COLO829 (cell line): ENCODE measurements at places on chromosomes 13 and 19.
A peak's percentile ranks its signal among the peaks of the same experiment; 100 is the strongest.

- DNase-seq = no peak
These were observed 20.2 kb downstream of the ATP8A2 start for GRCh38 chr13:25391932-25392331.

DNA sequence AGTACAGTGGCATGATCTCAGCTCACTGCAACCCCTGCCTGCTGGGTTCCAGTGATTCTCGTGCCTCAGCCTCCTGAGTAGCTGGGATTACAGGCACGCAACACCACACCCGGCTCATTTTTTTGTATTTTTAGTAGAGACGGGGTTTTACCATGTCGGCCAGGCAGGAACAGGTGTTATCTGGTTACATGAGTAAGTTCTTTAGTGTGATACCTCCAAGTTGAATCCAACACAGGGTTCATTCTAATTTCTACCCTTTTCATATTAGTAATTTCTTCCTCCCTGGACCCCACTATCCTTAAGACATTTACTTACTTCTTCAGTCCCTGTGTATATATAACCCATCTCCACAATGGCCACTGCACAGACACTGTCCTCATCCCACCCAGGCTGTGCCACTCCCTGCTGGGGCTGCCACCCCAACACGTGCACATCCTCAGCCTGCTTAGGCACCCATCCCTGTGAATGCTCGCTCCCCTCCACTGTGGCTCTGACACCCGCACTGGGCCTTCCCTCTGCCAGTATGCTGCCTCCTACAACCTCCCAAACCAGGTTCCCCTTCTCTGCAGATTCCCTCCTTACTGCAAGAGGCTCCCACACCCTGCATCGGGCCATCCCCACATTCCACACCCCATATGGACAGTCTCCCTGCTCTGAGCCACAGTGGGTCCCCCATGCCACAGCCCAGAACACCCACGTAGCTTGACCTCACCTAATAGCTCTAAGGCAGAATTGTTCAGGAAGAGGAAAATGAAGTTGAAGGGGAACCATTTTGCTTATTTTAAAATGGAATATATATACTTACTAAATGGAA is 147.1 kb downstream of the TBC1D4 start:
- DNase-seq = no peak

DNA sequence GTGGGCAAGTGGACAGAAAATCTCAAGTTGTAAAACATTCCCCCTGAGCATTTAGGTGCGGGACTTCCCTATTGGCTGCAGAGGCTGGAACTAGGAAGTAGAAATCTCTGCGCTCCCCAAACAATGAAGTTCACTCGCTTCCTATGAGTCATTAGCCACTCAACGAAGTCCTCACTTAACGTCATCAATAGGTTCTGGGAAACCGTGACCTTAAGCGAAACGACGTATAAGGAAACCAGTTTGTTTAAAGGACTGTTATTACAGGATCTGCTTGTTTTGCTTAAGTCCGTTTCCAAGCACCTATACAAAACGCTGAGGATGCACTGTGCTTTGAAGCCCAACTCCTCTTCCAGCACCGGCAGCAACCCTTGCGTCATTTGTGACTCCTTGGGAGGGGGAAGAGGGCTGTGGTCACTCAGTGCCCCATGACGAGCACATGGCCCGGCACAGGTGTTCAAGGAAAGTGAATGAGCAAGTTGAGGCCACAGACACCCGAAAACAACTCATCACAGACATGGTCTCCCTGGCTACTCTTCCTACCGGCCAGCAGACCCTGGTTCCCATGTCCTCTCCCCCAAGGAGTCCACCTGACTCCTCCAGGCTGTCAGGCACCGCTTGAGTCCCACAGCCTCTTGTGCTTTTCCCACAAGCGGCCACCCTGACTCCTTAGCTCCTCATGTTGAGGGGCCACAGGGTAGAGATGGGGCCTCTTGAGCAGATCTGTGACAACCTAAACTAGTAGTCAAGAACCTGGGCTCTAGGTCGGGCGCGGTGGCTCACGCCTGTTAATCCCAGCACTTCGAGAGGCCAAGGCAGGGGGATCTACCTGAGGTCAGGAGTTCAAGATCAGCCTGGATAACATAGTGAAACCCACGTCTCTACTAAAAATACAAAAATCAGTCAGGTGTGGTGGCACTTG is 4.8 kb downstream of the RPS16 start:
- DNase-seq = peak; percentile 96

- no peak for DNase-seq
These were observed 15.0 kb downstream of the ZNF350 start for GRCh38 chr19:51971624-51972023.

DNA sequence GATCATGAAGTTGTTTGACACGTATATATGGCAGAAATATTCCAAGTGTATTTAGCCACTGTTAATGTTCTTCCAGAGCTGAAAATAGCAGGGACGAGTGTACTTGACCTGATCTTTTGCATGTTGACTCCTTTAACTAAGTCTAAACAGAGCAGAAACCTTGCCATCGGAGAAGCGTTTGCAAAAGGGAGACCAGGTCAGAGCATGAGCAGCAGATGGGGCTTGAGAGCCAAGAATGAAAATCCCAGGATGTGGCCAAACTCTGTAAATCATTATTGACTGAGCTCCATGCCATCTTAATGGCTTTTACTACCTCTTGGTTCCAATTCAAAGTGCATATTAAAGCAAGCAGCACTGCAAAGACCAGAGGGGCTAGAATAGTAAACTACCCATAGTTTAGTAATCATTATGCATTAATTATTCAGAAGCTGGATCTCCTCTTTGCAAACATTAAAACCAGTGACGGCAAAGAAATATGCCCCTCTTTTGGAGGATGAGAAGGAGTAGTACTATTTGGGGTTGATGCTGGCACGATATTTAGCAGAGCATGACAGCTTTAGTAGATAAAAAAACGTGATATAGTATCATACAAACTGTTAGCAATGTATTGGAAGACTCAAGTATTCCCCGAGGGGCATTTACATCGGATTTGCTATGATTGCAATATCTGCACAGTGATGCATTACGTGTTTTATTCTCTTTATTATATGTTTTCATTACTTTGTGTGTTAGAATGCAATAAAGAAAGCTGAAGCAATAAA is 55.7 kb downstream of the FAM216B start:
- DNase-seq = no peak

- DNase-seq = no peak
These were observed 2.1 kb upstream of the PNPLA6 start for GRCh38 chr19:7533281-7533885.

GRCh38 chr19:23527797-23528196 is 132.5 kb upstream of the ZNF91 start:
- no peak for DNase-seq

GRCh38 chr13:34419025-34419424 is 523.0 kb upstream of the NBEA start:
- no peak for DNase-seq

- DNase-seq = no peak
These were observed 7.8 kb upstream of the ZNF554 start for GRCh38 chr19:2811735-2812413.

DNA sequence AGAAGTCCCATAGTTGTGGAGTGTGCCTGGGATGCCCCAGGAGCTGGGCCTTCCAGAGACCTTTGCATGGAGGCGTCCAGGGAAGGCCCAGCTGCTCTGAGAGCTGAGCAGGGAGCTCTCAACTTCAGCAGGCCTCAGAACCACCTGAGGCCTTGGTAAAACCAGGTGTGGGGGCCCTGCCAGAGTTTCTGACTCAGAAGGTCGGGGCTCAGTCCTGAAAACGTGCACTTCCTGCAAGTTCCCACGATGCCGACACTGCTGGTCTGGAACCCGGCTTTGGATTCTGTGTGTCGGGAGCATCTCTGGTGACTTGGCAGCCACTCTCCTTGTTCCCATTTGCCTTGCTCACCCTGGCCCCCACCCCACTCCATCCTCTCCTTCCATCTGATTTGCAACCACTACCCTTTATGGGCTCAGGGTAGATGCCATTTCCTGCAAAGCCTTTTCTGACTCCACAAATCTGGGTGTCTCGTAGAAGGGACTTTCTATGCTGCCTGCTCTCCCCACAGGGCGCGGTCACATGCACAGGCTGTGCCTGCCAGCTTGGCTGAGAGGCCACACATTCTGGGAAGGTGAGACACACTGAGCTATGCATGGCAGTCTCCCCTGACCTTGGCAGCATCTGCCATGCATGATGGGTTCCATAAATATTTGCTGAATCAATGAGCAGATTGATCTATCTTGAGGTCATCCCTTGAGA is 244.7 kb downstream of the COL4A1 start:
- DNase-seq = no peak

DNA sequence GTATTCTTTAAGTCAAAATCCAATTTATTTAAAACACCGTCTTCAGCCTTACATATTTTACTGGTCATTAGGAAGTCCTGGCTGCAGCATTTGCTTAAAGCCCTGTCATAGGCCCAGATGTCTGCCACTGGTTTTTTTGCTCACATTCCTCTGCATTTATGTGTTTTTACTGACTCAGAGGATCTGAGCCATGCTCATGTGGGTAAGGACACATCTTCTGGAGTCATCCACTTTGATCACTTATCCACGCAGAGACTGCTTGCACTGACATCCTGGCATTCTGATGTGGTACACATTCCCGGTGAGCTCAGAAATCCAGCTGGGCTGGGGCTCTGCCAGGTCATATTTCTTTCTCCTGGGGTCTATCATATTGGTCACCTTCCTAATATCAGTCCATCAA is 531.7 kb upstream of the ARGLU1 start:
- DNase-seq = no peak

- DNase-seq = no peak
These were observed 2.2 kb downstream of the BCAM start for GRCh38 chr19:44811122-44811419.

DNA sequence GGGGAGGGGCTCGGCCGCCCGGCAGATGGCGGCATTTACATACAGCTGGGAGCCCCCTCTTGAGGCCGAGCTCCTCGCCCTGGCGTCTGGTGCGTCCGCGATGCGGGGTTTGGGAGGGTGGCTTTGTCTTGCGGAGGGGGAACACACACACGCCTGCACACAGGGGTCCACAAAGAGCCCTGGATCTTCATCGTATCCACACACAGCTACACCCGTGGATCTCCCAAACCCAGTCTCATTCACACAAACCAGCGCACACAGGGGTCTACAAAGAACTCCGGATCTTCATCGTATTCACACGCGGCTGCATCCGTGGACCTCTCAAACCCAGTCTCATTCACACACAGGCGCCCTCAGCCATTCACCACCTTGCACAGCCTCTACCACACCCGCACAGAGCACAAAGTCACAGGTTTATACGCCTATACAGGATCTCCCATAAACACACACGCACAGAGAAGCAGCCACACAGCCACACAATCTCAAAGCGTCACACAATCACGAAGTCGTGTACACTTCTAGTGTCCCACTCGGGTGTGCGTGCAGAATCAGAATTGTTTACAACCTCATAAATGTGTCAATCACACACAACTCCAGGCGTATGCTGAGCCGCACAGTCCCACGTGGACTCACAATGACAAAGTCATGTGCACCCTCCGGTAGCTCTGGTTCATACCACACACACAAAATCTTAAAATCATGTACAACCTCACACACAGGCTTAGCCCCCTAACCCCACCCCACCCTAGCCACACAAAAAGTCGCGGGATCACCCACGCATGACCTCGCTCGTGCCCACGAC is 550 bp upstream of the DLL3 start:
- no peak for DNase-seq

DNA sequence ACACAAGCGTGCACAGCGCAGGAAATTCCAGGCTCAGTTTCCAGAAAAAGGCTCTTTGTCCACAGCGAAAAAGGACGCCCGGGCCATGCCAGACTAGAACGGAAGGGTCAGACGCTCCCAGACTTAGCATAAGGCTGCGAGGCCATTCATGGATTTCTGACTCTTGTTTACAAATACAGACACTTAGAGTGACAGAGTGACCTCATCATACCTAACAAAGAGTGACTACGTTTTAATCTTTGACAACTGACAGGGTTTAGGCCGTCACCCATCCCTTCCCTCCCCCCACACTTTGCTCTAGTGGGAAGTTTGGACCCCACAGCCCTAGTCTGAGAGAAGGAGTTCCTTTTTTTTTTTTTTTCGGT is 418 bp upstream of the ZNF709 start:
- no peak for DNase-seq

DNA sequence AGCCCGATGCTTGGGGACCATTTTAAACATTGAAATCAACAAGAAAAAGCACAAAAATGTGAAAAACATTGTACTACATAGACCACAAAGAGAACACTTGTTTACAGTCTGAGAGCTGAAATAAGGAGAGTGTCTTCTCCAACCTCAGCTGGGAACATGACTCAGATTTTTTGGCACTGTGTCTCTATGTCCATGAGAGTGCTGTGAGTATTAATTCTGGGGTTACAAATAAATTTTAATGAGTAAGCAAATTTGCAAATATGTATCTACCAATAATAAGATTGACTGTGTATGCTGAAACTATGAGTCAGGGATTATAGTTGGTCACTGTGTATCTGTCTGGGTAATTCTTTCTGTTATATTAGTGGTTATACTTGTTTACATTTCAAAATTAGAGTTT is 174.0 kb downstream of the DCT start:
- DNase-seq = peak; percentile 60

- no peak for DNase-seq
These were observed 74.9 kb upstream of the MTIF3 start for GRCh38 chr13:27524981-27525975.

- no peak for DNase-seq
These were observed 226.0 kb upstream of the SERP2 start for GRCh38 chr13:44147648-44148047.

DNA sequence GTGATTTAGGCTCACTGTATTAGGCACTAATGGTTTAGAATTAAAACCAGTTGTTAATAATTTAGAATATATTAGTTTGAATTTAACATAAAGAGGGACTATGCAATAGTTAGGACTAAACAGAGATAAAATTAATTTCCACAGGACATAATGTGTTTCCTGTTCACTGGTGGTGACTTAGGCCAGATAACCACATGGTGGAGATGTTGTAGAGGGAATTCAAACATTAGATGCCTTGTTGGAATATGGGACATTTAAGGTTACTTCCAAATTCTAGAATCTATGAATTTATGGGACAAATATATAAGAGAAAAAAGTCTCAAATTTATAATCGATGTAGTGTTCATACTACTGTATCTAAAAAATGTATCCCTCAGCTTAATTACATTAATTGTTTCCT is 615.5 kb upstream of the KLHL1 start:
- DNase-seq = peak; percentile 3

- DNase-seq = no peak
These were observed 1479.2 kb downstream of the SLITRK5 start for GRCh38 chr13:89150362-89150761.

DNA sequence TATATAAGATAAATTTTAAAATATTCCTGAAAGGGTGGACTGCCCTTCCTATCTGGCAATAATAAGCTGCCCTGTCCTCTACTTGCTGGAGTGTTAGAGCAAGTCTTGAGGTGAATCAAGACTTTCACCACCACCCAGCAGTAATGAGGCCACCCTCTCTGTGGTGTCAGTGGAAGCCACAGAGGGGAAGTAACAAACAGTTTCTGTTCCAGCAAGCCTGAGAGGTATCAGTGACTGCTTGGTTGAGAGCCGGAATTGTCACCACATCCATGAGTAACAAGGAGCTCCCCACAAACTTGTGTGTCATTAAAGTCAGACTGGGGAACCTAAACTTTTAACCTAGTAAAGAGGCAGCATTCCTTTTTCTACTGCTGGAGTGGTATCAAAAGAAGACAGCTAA is 532.7 kb upstream of the SPRY2 start:
- DNase-seq = no peak

GRCh38 chr13:22793598-22794134 is 387.1 kb upstream of the SGCG start:
- no peak for DNase-seq
